Stimulated activated CD4-positive, alpha-beta T cell treated with anti-CD3 and anti-CD28 coated beads, Interleukin-1b, Interleukin-23, amount 100 ng/mL, for 4 hours (primary cell): ENCODE measurements at places on chromosomes 5 and 9.

- DNase-seq, result no peak
Measured at GRCh38 chr5:7625740-7626139, 225.2 kb downstream of the CFAP90 start.

- DNase-seq, result no peak
Measured at GRCh38 chr9:100084128-100084453, 14.7 kb downstream of the ERP44 start.

- DNase-seq, result no peak
Measured at GRCh38 chr9:83670381-83670780, 37.4 kb downstream of the UBQLN1 start.

DNA sequence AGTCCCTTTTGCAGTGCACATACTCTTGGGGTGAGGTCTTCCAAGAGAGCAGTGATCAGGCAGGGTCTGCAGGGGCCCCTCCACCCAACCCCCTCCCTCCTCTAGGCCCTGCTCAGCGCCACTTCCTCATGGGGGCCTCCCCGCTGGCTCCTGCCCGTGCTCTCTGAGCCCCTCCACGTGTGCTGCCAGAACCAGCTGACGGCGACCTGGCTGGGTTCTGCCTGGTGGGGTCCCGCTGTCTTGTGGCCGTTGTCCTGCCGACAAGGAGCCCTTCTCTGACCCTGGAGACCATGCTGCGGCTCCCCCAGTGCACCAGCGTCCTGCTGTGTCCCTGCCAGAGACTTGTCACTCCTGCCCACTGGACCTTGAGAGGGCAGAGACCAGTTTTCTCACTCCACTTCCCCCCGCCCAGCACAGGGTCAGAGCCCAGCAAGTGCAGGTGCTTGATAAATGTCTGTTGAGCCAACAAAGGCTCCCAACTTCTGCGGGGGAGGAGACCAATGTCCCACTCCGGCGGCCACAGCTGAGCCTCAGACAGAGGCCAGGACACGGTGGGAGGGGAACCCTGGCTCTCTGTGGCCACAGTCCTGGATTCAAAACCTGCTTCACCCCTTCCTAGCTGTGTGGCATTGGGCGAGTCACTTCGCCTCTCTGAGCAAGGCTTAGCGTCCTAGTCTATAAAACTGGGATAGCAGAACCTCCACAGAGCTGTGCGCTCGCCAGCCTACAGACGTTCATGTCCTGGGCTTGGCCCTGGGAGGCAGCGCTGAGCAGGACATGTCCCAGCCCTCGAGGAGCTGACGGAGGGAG, 24.8 kb downstream of the SARDH start:
- no peak for DNase-seq

GRCh38 chr5:111308951-111309350, 84.8 kb downstream of the CAMK4 start:
- DNase-seq, result no peak

DNA sequence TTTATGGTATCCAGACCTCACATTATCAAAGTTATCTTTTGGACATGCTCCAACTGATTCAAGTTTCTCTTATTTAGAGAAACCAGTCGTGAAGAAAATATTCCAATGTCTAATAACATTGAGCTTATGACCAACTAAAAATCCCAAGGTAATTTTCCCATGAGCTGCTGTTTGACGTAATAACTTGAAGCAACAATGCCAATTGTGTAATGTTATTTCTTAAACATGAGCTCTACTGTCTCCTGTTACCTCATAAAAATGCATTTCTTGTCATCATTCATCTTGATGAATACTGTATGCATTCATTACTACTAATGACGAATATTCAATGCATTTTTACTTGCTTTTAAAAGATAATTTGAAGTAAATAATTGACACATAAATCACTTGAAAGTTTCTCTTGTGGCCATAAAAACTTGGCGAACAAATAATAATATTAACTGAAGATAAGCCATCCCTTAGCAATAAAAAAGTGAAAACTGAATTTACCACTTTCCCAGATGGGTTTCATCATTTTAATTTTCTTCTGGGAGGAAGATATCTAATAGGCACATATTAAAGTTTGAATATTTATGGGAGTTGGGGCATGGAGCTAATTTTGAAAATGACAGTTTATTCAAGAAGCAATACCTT, 424 bp upstream of the MARCOL start:
- DNase-seq, result no peak
